ENCODE measurements at places on chromosomes 5 and 9.

DNA sequence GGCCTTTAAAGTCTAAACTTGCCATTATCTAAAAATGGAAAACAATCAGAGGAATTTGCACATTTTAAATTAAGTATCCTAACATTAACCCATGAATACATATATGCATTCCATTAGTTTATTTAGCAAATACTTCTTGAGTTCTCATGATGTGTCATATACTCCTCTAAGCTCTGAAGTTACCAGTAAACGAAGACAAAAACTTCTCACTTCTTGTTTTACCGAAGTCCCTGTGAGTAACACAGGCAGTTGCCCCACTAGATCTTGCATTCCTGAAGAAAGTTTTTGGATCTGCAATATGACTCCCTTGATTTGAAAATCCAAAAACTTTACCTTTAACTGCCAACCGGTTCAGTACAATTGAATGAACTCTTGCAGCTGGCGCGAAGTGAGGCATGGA, 439.0 kb upstream of the MPDZ start:
- DNase-seq, result no peak

DNA sequence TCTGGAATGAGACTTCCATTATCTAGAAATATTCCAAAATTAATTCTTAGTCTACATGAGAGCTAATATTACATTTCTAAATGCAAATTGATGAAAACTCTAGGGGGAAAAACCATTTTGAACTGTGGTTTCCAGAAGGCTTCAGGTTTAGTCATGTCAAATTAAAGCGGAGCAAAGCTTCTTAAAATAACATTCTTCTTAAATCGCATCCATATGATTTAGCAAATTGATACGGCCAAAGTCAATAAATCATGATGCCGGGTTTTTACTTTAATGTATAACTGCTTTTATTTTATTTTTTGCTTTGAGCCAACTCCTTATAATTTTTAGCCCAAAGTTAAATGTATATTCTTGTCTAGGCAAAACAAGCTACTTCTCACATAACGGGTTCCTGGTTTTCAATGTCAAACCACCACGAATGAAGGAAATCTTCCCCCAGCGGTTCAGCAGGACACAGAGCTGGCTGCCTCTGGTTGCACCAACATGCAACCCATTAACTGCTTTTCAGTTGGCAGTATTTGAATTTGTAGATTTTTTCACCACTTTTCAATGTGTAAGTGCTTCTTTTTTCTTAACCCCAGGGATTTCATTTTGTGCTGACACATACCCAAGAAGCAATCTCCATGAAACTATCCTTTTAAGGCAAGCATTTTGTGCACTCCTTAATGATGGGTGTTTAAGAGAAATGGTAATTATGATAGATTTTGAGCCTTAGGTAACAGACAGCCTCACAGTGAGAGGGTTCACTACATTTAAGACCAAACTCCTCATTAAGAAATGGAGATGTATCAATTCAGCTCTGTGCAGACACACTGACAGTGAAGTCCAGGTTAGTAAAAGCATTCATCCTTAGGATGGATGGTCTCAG, 35.5 kb downstream of the EFNA5 start:
- DNase-seq, result no peak

- DNase-seq, result no peak
Observed at GRCh38 chr5:177313561-177314259, 2.0 kb upstream of the MXD3 start.

GRCh38 chr9:81694541-81694940, 5.2 kb upstream of the TLE1 start:
- DNase-seq, result no peak

DNA sequence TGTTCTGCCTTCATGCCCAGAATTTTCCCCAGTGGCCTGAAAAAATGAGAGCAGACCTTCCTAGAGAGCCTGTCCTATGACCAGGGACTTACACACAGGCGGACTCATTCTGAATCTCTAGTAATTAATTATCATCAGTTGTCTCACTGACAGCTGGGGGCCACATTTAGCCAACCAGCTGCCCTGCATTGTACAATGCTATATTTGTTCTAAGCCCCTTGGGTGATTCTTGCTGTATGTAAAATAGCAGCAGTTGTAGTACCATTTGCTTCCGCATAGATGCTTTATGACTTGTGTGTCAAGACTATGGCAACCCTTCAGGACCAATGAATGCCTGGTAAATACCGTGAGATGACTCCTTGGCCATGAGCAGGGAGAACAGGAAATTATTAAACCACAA, 415.4 kb upstream of the SEMA6A start:
- no peak for DNase-seq

DNA sequence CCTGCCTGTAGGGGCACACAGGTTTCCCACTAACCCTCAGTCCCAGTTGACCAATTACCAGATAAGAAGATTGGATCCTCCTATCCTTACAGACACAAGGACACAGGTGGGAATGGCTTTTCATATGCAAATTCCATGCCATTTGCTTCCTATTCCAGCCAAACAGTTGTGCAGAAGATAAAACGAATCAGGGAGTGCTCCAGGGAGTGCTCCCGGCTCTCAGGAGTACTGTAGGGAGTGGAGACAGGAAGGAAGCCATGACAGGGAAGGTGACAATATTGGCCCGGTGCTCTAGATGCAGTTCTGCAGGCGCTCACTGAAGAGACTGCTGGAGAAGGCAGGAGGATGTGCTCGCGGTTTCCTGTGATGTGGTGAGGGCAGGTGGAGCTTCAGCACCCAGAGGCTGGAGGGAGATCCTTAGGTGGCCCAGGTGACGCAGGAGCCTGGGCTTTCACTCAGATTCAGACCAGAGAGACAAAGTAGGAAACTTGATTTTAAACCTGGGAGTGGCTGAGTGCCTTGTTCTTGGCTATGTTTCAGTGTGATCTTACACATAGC, 260.0 kb downstream of the AUH start:
- peak; percentile 78 for DNase-seq

Data from activated CD8-positive, alpha-beta memory T cell treated with anti-CD3 and anti-CD28 coated beads for 1 hour (primary cell).